ENCODE measurements at places on chromosomes 16 and 17.

GRCh38 chr17:66636111-66636510, 198.8 kb upstream of the CACNG5 start:
- DNase-seq = no peak

GRCh38 chr16:86471896-86472295, 38.4 kb upstream of the FOXF1 start:
- DNase-seq = no peak

DNA sequence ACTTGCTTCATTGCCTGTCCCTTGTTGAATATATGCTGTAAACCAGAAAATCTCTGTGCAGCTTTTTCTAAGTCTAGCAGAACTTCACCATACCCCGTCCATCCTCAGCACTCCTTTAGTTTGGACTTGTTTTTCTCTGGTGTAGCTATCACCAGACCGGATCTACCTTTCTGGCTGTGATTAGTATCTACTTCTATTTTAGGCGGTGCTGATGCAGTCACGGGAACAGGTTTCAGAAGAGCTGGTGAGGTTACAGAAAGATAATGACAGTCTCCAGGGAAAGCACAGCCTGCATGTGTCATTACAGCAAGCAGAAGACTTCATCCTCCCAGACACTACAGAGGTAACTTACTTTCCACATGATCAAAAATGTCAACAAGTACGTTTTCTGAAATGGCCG, 46.4 kb downstream of the NUP88 start:
- no peak for DNase-seq

DNA sequence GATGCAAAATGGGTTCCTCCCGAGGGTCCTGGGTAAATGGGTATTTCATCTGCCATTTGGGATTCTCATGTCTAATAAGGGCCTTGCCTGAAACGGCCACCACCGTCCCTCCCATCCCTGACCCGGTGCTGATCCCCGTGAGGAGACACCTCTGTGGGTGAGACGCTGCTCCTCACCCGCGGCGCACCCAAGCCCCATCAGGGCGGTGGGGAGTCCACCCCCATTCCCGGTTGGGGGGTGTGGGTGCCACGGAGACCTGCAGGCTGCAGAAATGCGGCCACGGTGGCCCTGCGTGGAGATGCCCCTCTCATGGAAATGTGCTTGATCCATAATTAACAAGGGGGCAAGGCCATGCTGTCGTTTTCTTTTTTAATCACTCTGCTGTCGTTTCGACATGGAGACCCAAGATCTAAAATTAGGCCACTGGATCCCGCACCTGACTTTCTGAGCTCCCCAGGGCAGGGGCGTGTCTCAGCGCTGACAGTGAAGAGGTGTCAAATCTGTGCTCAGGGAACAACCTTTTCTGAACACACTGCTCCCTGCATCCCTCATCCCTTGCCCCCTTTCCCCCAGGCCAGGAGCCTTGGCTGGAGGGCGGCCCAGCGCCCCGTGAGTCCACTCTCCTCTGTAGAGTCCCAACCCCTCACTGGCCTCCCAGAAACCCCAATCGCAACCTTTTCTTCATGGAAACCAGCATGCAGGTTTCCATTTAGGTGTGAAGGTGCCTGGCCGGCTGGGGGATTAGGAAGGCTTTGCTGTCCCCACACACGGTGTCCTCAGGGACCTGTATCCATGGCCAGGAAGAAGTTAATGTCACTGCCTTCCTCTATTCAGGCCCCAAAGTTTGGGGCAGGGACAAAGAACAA, 38.9 kb downstream of the PEMT start:
- no peak for DNase-seq

DNA sequence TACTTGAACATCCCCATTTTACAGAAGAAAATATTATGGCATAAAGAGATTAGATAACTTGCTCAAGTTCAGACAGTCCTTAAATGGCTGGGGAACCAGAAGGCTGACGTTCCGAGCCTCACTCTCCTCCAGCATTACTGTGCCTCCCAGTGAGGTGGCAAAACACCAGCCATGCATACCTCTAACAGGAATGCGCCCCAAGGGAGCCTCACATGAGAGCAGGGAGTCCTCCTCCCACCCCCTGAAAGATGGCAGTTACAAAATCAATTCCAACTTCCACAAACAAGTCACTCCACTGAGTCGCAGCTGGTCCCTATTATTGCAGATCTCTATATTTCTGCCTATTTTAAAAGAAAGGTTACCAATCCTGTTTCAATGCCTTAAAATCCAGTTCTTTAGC, 55.5 kb downstream of the ANKFY1 start:
- no peak for DNase-seq

- DNase-seq = no peak
Measured at GRCh38 chr16:25063865-25064264, 47.7 kb upstream of the LCMT1 start.

GRCh38 chr16:84478172-84478947, 26.1 kb downstream of the MEAK7 start:
- DNase-seq = no peak

- DNase-seq = peak; percentile 6
Measured at GRCh38 chr17:55090079-55090492, 121.5 kb downstream of the STXBP4 start.

- no peak for DNase-seq
Measured at GRCh38 chr16:9846362-9847099, 335.7 kb downstream of the GRIN2A start.

DNA sequence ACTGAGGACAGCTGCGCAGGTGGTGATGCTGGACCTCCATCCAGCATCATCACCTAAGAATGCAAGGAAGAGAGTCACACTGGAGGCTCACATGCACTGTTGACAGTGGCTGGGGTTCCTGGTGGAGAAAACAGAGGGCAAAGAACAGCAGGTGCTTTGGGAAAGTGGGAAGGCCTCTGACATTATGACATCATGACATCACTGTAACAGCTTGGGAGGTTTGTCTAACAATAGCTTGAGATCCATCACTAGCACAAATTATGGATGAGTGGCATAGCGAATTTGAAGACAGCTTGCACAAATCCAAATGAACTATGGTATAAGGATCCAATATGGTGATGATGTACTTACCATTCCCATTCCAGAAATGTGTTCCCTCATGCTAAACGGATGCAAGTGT, 226.5 kb upstream of the MPHOSPH6 start:
- no peak for DNase-seq

- DNase-seq = no peak
Measured at GRCh38 chr17:73371836-73372235, 60.0 kb upstream of the CDC42EP4 start.

DNA sequence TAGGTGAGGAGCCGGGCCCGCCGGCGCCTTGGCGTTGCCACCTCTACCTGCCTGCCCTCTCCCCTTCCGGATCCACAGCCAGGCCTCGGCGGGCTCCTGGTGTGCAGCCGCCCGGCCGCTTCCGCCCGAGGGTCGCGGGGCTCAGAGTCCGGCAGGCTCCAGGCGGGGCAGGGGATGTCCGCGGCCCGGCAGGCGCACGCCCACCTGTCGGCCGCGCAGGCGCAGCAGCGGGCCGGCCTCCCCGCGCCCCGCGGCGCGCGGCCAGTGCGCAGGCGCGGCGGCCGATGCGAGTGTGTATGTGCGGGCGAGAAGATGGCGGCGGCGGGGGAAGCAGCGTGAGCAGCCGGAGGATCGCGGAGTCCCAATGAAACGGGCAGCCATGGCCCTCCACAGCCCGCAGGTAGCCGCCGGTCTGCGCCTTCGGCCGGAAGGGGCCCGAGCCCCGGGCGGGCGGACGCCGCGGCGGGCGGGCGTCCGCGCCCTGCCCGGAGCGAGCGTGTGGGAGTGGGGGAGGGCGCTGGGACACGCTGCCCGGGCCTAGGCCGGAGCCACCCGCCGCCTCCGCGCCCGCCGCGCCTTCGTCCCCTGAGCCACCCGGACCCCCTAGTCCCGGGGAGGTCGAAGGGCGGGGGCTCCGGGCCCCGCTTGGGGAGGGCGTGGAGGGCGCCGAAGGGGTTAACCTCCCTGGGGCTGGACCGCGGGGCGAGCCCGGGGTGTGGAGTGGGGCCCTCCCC, at the start of gene USP10:
Gene USP10 (plus strand): TSS at position 289 of the 734 bp plus-strand sequence. CDS start 91 bp downstream, at position 380.
- DNase-seq = peak; percentile 66

Data from activated CD8-positive, alpha-beta memory T cell treated with anti-CD3 and anti-CD28 coated beads for 4 hours (primary cell).